ENCODE measurements at places on chromosomes 7 and 10. TPM values are rescaled to one million over a fixed set of nuclear protein-coding genes. Genes with fewer than 3 reads are reported as not detected.

Gene CCDC3
- 2.2 TPM for total RNA-seq

Gene AKR1C1
- 3.0 TPM for total RNA-seq

Gene FANK1
- 3.4 TPM for total RNA-seq

Gene BLNK
- 17.5 TPM for total RNA-seq

Gene CARD11
- total RNA-seq = 5.1 TPM

Gene WIPF3
- not detected for total RNA-seq

Gene CC2D2B
- total RNA-seq = 1.6 TPM

Gene PRR15
- total RNA-seq = 250 TPM

Gene VWDE
- total RNA-seq = 6.4 TPM

Gene WNT16
- 0.32 TPM for total RNA-seq

Gene CFAP43
- 1.00 TPM for total RNA-seq

Gene FIGNL1
- 4.9 TPM for total RNA-seq

Gene SLC26A5
- 0.32 TPM for total RNA-seq

Gene LRRN3
- 0.27 TPM for total RNA-seq

Gene TAS2R41
- total RNA-seq = not detected

Gene FEZF1
- total RNA-seq = not detected

Gene MUC12
- 445 TPM for total RNA-seq

Gene RADIL
- total RNA-seq = 0.80 TPM

Gene SCART1
- total RNA-seq = 6.5 TPM

Gene POLR2J2
- total RNA-seq = 5.3 TPM

Gene AQP1
- 21.3 TPM for total RNA-seq

Gene NKX2-3
- total RNA-seq = 7.0 TPM

Data from transverse colon (tissue), 4 donors.